CD4-positive, alpha-beta T cell treated with Interleukin-6 at 100 ng/mL for 8 hours (primary cell): ENCODE measurements at places on chromosomes 3 and 15.

DNA sequence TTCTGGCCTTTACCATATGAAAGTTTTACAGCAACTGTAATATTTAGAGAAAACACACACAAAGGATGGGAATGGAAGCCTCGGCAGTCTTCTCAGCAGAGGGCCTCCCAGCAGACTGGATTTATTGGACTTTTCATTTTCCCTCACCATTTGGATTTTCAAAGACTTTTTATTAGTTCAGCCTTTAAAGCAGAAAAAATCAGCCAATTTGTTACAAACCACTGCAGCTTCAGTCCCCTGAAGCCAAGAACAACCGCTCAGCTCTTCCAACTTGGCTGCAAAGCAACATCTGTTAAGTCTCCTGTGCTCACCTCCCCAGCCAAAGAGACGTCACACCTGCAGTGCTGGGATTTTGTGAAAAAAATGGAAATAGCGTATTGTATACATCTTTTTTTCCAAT, 120.8 kb downstream of the GMPS start:
- DNase-seq, result no peak

GRCh38 chr3:118239253-118239652, 795.4 kb downstream of the IGSF11 start:
- no peak for DNase-seq

- no peak for DNase-seq
Measured at GRCh38 chr15:31228011-31228484, 98.6 kb upstream of the KLF13 start.

DNA sequence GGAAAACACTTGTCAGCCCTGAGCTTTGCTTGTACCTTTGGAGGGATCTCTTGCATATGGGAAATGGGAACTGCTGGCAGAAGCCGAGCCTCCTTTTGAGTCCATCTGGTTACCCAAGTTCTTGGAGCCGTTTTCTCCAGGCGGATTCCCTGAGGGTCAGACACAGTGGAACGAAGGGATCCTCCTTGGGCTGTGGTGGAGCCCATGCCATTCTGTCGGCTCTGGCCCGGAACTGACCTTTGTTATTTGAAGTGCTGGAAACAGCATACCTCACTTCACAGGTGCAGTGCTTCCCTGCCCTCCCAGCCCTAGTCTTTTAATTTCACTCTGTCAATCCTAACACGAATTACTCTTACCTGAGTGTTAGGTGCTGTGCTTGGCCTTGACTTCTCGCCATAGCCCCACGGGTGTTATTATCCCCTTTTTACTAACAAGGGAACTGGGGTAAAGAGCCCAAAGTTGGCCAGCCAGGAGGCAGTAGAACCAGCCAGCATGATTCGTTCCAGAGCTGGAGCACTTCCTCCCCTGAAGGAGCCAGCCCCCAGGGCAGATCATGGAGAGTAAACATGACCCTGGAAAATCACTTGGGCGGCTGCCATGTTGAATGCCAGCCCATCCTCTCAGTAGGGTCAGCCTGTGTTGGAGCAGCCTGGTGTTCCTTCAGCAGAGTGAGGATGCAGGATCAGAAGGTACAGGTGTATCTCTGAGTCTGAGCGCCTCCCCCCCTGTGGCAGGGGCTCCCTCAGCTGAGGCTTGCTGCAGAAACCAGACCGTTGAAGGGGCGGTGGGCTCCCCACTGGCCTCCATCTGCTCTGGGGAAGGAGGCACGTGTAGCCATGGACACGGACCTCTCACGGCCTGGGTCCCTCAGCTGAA, 143.2 kb downstream of the DNAJB8 start:
- no peak for DNase-seq

- no peak for DNase-seq
Measured at GRCh38 chr3:43345877-43346276, 59.5 kb downstream of the SNRK start.
